HAP-1 (cell line): ENCODE measurements at places on chromosomes 12 and 14.
A peak's percentile ranks its signal among the peaks of the same experiment; 100 is the strongest.

DNA sequence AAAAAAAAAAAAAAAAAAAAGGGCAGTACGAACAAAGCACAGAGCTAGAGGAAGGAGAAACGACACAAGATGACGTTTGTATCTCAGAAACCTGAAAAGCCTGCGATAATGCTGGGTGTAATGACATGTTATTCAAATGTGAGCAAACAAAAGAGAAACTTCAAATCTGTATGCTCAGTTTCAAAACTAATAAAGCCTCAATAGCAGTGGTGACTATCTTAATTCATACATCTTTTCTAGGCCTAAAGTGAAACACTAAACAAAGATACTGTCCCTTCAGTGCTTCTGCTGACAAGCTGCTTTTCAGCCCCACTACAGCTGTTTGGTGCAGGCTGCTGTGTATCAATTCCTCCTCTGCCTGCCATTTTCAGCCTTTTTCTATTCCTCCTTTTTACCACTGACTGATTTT lies 15.8 kb downstream of the ITPR2 start:
- DNase-seq = no peak

GRCh38 chr14:98859301-98859700 lies 412.7 kb downstream of the BCL11B start:
- DNase-seq = no peak

DNA sequence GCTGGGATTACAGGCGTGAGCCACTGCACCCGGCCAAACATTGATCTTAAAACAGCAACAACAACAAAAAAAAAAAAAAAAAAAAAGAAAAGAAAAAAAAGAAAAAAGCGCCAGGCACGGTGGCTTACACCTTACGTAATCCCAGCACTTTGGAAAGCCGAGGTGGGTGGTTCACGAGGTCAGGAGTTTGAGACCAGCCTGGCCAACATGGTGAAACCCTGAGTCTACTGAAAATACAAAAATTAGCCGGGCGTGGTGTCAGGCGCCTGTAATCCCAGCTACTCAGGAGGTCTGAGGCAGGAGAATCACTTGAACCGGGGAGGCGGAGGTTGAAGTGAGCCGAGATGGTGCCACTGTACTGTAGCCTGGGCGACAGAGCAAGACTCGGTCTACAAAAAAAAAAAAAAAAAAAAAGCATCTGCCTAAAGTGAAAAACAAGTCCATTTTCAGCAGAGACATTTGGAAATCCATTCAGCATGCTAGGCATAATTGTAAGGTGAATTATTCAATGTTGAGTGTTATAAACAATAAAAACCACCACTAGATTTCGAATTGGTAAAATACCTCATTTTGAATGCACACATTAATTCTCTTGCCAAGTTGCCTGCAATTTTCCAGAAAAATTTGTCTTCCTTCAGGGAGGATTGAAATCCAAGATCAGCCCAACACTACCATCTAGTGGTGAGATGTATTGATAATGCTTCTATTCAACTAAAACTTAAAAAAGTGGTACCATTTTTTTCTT lies 8.0 kb upstream of the CERS5 start:
- DNase-seq = peak; percentile 58

GRCh38 chr14:71242237-71242748 lies 335.0 kb downstream of the PCNX1 start:
- no peak for DNase-seq

GRCh38 chr12:19428246-19428645 lies 11.0 kb upstream of the AEBP2 start:
- DNase-seq = no peak
